ENCODE measurements at places on chromosomes 1 and 21. TPM values are rescaled to one million over a fixed set of nuclear protein-coding genes. Genes with fewer than 3 reads are reported as not detected.

DNA sequence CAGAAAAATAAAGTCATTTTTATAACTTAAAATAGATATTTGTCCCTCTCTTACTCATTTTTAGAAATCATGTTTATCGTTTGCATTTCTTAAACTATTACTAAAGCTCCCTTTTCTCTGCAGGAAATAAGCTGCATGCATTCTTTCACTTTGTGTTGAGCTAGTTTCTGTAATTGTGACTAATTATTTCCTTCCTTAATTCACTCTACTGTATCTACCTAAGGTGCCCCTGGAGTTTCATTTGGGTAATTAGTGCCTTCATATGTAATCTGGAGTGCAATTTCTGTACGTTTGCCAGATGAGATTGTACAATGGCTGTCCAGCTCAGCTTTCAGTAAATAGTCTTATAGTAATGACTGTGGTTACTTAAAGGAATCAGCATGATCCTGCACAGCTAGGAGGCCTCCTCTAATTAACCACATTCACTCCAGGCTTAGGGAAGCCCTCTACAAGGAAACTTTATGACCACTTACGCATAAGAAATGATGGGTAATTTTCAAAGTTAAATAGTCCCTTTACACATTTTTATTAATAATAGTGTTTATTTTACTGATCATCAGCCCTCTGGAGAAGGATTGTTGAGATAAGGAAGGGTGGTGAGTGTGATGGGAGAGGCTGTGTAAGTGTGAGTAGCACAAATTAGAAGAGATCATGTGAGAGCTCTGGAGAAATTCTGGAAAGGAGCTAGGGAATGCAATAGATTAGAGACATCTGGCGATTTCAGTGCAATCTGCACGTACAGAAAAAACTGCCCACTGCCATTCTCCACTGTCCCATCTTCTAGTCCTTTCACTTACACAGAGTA, 86.8 kb downstream of the LRRC8C start:
- H3K27ac ChIP-seq, result peak overlapping the region; percentile 58
- peaks cover 27% of the 10 kb centered on the region for H3K4me1 ChIP-seq
- no peaks in the 10 kb centered on the region for H3K27me3 ChIP-seq
- H3K4me3 ChIP-seq, result no peak overlapping the region
- peak; percentile 41 for DNase-seq

GRCh38 chr1:43537423-43538142, 6.9 kb downstream of the PTPRF start:
- H3K27me3 ChIP-seq, result no peaks in the 10 kb centered on the region
- H3K4me3 ChIP-seq, result no peak overlapping the region
- no peaks in the 10 kb centered on the region for H3K4me1 ChIP-seq
- no peak overlapping the region for H3K27ac ChIP-seq
- no peak for DNase-seq
- no peaks in the 10 kb centered on the region for H3K36me3 ChIP-seq

Gene DUSP12
- polyA plus RNA-seq, result 46.4 TPM

- H3K4me1 ChIP-seq, result peaks cover 27% of the 10 kb centered on the region
- peak overlapping the region; percentile 80 for H3K27ac ChIP-seq
- peak; percentile 69 for DNase-seq
- no peaks in the 10 kb centered on the region for H3K36me3 ChIP-seq
Observed at GRCh38 chr1:22745669-22746585, 35.3 kb downstream of the EPHB2 start.

Gene VWA5B1
- polyA plus RNA-seq, result not detected

DNA sequence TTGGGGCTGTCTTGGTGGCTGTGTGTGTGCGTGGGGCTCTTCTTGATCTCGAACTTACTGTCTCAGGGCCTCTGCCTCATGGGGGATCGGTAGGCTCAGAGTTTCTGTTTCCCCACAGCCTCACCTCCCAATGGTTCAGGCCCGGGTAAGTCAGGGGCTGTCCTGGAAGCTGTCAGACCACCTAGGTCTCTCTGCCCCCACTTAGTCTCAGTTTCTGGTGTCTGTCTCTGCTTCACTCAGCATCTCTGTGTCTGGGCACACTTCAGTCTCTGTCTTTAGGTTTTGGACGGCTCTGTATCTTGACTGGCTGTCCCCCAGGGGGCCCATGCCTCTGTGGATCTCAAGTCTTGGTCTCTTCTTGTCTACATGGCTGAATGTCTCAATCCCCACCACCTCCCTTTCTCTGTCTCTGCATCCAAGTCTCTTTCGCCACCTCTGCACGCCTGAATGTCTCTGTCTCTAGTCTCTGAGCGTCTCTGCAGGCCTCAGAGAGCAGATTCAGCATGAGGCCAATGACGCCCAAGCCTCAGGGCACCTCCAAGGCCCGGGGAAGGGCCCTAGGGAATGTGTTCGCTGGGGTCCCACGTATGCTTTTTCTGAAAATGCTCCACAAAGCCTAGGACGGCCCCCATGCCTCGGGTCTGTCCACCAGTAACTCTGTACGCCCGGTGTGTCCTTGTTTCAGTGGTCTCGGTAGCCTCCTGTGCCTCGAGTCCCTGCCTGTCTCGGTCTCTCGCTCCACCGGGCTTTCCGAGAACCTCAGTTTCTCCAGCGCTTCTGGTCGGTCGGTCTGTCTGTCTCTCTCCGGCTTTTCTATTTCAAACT, 818 bp downstream of the FHL3 start:
- H3K36me3 ChIP-seq, result no peaks in the 10 kb centered on the region
- peak; percentile 50 for DNase-seq
- peak overlapping the region; percentile 66 for H3K4me3 ChIP-seq
- H3K27me3 ChIP-seq, result no peaks in the 10 kb centered on the region
- no peak overlapping the region for H3K27ac ChIP-seq

Gene ATAD3B
- polyA plus RNA-seq, result 47.6 TPM

DNA sequence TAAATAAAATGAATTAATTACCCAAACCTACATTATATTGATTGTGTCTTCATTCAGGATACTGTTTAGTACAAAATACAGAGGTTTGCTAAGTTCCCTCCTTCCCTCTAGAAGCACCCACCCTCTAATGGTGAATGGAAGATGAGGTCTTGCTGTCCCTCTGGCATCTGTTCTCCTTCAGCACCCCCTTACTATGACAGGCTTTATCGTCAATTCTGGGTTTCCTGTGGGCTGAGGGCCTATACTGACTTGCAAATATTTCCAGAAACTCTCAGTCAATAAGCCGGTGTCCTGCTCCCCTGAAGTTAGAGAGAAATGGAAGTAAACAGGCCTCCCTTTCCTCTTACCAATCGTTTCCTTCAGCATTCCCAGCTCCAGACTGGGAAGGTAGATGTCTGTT, 13.2 kb downstream of the LAX1 start:
- DNase-seq, result no peak
- no peak overlapping the region for H3K27ac ChIP-seq
- H3K4me1 ChIP-seq, result no peaks in the 10 kb centered on the region
- H3K27me3 ChIP-seq, result no peaks in the 10 kb centered on the region
- no peak overlapping the region for H3K4me3 ChIP-seq

Gene RAB7B
- 0.15 TPM for polyA plus RNA-seq

DNA sequence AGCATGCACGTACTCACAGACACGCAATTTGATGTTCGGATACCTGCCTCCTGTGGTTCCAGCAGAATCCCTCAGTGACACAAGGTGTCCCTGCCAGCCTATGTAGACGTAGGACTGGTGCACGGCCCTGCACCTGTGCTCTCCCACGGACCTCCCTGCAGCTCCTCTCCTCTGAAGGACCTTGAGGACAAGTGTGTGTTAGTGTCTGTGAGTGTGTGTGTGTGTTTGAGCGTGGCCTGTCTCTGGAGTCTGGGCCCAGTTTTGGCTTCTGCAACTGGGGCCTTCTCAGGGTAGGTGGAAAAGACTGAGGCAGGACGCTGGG, 22.5 kb upstream of the DMBX1 start:
- H3K27ac ChIP-seq, result no peak overlapping the region
- DNase-seq, result no peak
- H3K4me1 ChIP-seq, result peaks cover 9% of the 10 kb centered on the region
- H3K27me3 ChIP-seq, result no peaks in the 10 kb centered on the region
- no peaks in the 10 kb centered on the region for H3K36me3 ChIP-seq
- H3K4me3 ChIP-seq, result peak overlapping the region; percentile 43

GRCh38 chr1:50208756-50209155, 100.0 kb downstream of the ELAVL4 start:
- no peaks in the 10 kb centered on the region for H3K4me1 ChIP-seq
- no peak overlapping the region for H3K4me3 ChIP-seq
- no peaks in the 10 kb centered on the region for H3K27me3 ChIP-seq
- peak overlapping the region; percentile 63 for H3K27ac ChIP-seq

Gene CD52
- polyA plus RNA-seq, result not detected

Gene XKR8
- polyA plus RNA-seq, result not detected

GRCh38 chr1:160104486-160104885, 6.1 kb upstream of the IGSF8 start:
- H3K4me1 ChIP-seq, result no peaks in the 10 kb centered on the region
- no peak for DNase-seq

- no peak overlapping the region for H3K4me3 ChIP-seq
- H3K27ac ChIP-seq, result peak overlapping the region; percentile 73
- no peaks in the 10 kb centered on the region for H3K27me3 ChIP-seq
- peaks cover 4% of the 10 kb centered on the region for H3K4me1 ChIP-seq
- no peak for DNase-seq
Observed at GRCh38 chr1:151980287-151981177, 13.1 kb downstream of the S100A10 start.

Gene CELA3B
- not detected for polyA plus RNA-seq

DNA sequence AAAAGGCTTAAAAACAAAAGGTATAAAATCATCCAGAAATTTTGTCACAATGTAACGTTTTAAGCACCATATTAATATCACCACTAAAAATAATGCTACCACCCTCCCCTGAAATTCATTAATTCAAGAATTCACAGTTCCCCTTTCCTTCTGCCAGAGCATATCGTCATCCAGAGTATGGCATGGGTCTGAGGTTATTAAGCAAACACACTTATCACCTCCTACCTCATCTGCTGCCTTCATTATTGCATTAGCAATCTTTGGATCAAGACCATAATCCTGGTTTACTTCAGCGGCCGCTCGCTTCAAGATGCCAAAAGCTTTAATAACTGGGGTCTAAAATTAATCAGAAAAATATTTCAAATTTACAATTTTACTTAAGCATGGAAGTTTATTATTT, 6.2 kb downstream of the FH start:
- DNase-seq, result peak; percentile 25
- peaks cover 68% of the 10 kb centered on the region for H3K36me3 ChIP-seq
- H3K4me1 ChIP-seq, result peaks cover 12% of the 10 kb centered on the region
- H3K27me3 ChIP-seq, result no peaks in the 10 kb centered on the region
- no peak overlapping the region for H3K27ac ChIP-seq

DNA sequence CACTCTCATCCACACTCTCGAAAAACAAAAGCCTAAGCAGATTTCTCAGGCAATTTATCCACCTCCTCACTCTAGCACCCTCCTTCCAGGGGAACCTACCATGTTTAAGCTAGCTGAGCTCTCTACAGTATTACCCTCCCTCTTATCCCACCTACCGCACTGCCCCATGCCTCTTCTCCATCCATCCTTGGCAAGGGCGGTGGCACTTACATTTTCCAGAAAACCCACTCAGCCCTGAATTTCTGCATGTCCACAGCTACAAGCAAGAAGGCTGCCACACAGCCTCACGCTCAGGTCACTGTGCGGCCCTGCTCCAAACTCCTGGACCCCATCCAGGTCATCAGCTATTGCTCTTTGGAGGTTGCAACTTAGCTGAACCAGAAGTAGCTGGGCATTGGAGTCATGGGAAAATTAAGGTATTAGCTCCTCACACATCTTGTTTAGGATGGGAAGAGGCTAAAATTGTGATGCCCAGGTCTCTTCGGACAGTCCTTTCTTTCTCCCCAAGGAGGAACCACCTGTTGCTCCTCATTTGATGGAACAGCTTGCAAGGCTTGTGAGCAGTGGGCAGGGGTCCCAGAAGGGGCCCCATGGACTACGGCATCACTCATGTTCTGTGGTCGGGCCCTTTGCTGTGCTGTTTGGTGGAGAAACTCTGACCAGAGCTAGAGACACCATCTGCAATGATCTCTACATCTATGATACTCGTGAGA, 1.1 kb downstream of the KLHDC9 start:
- no peak for DNase-seq

GRCh38 chr1:65009724-65010420, 43.5 kb upstream of the JAK1 start:
- H3K27me3 ChIP-seq, result no peaks in the 10 kb centered on the region
- H3K27ac ChIP-seq, result no peak overlapping the region
- H3K36me3 ChIP-seq, result no peaks in the 10 kb centered on the region
- H3K4me1 ChIP-seq, result no peaks in the 10 kb centered on the region
- DNase-seq, result no peak
- no peak overlapping the region for H3K4me3 ChIP-seq

- peaks cover 13% of the 10 kb centered on the region for H3K36me3 ChIP-seq
- no peaks in the 10 kb centered on the region for H3K27me3 ChIP-seq
- no peaks in the 10 kb centered on the region for H3K4me1 ChIP-seq
- no peak for DNase-seq
Observed at GRCh38 chr21:45180246-45180599, 105.8 kb downstream of the ADARB1 start.

Gene LCE1A
- not detected for polyA plus RNA-seq

- DNase-seq, result no peak
- peaks cover 29% of the 10 kb centered on the region for H3K4me1 ChIP-seq
- no peak overlapping the region for H3K27ac ChIP-seq
Observed at GRCh38 chr1:229666585-229666984, 40.5 kb downstream of the URB2 start.

DNA sequence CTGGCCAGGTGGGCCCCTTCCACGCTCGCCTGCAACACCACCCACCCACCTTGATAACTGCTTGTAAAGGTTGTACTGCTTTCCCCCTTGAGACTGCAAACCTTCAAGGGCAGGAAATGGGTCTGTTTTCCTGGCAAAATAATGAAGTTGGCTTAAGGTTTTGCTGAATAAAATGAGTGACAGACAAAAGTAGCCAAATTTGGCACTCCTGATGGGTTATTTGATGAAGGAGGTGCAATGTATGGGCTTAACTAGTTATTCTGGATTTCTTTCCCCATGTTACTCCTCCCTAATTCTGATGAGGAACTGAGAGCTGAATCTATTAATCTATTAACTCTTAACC, 14.6 kb upstream of the HLCS start:
- no peak for DNase-seq
- no peak overlapping the region for H3K4me3 ChIP-seq
- H3K27me3 ChIP-seq, result no peaks in the 10 kb centered on the region

Gene KCNT2
- 0.56 TPM for polyA plus RNA-seq

DNA sequence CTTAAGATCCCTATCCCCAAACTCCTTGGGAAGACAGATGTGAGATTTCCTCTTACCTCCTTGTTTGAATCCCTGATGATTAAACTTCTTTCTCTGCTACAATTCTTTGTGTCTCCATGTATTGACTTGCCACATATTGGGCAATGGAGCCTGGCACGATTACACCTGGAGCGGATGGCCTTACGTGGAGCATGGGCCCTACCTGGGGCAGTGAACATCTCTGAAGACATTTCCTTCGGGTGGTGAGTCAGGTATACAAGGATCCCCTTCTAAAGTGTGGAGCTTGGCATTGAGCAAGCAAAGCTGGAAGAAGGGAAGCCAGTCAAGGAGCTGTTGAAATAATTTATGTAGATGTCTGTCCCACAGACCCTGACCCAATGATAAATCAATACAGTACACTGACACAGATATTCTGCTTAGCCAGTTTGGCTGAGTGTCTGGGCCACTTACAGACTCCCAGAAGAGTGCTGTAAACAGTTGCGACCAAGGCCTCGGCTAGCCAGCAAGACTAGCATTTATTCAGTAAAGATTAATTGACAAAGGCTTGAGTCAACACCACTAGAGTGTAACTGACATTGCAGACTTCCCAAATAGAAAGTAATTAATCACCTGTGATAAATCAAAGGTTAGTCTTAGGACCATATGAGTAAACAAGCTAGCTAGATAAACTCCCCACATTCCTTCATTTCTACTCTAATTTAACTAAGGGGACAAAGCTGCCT, 83.1 kb upstream of the KCNK1 start:
- H3K4me1 ChIP-seq, result no peaks in the 10 kb centered on the region
- H3K27ac ChIP-seq, result no peak overlapping the region
- no peak for DNase-seq
- H3K36me3 ChIP-seq, result no peaks in the 10 kb centered on the region
- no peak overlapping the region for H3K4me3 ChIP-seq
- no peaks in the 10 kb centered on the region for H3K27me3 ChIP-seq

Gene OR2M4
- not detected for polyA plus RNA-seq
